H1 (cell line): ENCODE measurements at places on chromosomes 7 and 10.
A peak's percentile ranks its signal among the peaks of the same experiment; 100 is the strongest.

GRCh38 chr10:77911535-77912123 lies 14.9 kb downstream of the DLG5 start:
- H3K4me1 ChIP-seq = peaks cover 4% of the 10 kb centered on the region
- no peak overlapping the region for H3K27ac ChIP-seq
- H3K36me3 ChIP-seq = no peaks in the 10 kb centered on the region
- H3K27me3 ChIP-seq = no peaks in the 10 kb centered on the region

GRCh38 chr10:1100691-1101368 lies 44.6 kb downstream of the WDR37 start:
- no peaks in the 10 kb centered on the region for H3K27me3 ChIP-seq
- H3K36me3 ChIP-seq = peaks cover 12% of the 10 kb centered on the region
- H3K27ac ChIP-seq = no peak overlapping the region
- peak; percentile 70 for DNase-seq
- no peaks in the 10 kb centered on the region for H3K4me1 ChIP-seq

DNA sequence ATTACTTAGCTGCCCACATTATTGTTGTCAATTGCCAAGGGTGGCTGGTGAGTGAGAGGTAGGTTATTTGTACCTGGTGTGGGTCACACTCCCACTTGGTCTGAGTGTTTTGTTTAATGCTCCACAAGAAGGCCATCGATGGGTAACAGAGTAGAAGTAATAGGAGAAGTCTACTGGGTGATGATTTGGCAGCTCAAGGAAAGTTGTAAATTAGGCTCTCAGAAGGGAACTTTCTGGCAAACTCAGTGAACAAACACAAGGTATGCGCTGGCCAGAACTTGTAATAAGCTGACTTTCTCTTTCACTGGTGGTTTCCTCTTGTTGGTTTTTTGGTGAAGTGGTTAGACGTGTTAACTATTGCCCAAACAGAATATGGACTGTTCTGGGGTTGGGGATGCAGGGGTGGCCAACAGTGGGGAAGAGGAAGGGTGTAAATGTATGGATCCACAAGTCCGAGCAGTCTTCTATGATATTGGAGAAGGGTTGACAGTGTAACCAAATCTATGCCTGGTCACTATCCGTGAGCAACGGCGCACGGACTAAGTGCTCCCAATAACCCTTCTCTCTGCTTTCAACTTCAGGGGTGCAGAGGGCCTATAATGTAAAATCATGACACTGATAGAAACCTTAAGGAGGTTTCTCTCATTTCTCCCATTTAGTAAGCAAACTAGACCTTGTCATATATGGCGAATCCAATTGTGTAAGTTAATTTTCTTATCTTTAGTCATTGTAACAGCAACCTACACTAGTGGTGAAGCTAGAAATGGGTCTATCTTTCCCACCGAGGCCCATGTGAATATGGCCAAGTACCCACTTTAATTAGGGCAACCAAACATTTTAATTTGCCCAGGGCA lies 212.8 kb downstream of the PTEN start:
- no peak for DNase-seq
- H3K4me3 ChIP-seq = no peak overlapping the region
- H3K27ac ChIP-seq = no peak overlapping the region
- no peaks in the 10 kb centered on the region for H3K4me1 ChIP-seq
- no peaks in the 10 kb centered on the region for H3K27me3 ChIP-seq
- H3K36me3 ChIP-seq = no peaks in the 10 kb centered on the region

DNA sequence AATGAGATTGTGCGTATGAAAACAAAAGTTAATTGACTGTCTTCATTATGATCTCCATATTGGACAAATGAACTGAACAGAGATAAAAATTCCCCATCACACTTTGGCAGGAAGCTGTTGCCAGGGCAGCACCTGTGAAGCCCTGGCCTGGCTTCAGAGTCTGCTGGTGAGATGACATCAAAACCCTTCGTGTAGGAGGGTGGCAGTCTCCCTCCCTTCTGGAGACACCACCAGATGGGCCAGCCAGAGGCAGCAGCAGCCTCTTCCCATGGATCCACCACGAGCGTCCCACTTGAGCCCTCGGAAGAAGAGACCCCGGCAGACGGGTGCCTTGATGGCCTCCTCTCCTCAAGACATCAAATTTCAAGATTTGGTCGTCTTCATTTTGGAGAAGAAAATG lies at the start of gene DNTT:
Gene DNTT (plus strand): TSS at position 205 of the 400 bp plus-strand sequence. CDS start 64 bp downstream, at position 269.
- no peaks in the 10 kb centered on the region for H3K36me3 ChIP-seq
- H3K27ac ChIP-seq = no peak within 1 kb of the TSS
- H3K4me3 ChIP-seq = no peak within 1 kb of the TSS
- H3K27me3 ChIP-seq = no peaks in the 10 kb centered on the region
- H3K4me1 ChIP-seq = peaks cover 12% of the 10 kb centered on the region
- no peak for DNase-seq

DNA sequence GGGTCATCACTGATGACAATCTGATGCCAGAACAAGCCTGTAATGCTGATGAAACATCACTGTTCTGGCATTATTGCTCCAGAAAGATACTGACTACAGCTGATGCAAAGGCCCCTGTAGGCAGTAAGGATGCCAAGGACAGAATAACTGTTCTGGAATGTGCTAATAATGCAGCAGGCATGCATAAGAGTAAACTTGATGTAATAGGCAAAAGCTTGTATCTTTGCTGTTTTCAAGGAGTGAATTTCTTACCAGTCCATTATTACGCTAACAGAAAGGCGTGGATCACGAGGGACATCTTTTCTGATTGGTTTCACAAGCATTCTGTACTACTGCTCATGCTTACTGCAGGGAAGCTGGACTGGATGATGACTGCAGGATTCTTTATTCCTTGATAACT lies 18.7 kb downstream of the LCOR start:
- no peak for DNase-seq
- H3K4me3 ChIP-seq = no peak overlapping the region
- H3K4me1 ChIP-seq = peaks cover 5% of the 10 kb centered on the region
- no peaks in the 10 kb centered on the region for H3K36me3 ChIP-seq
- H3K27me3 ChIP-seq = no peaks in the 10 kb centered on the region

DNA sequence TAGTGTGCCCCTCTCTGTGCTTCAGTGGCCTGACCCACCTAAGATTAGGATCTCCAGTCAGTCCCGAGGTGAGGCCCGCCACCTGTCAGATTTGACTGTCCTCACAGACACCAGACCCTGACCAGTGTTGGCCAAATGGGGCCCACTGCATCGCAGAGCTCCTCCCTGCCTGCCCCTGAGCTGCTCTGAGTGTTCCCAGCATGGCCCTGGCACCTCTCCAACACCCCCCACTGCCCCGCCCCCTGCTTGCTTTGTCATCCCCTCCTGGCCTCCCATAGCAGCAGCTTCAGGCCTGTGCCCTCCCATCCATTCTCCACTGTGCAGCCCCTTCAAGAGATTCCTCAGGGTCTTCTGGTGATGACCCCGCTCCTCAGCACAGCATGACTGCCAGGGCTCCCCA lies 67.6 kb downstream of the C10orf120 start:
- no peak overlapping the region for H3K4me3 ChIP-seq
- H3K27ac ChIP-seq = no peak overlapping the region
- no peaks in the 10 kb centered on the region for H3K36me3 ChIP-seq
- H3K27me3 ChIP-seq = no peaks in the 10 kb centered on the region; the same call in 1 of the 2 replicates
- no peaks in the 10 kb centered on the region for H3K4me1 ChIP-seq

- no peaks in the 10 kb centered on the region for H3K27me3 ChIP-seq
- H3K4me3 ChIP-seq = no peak overlapping the region
- H3K27ac ChIP-seq = no peak overlapping the region
These were observed 53.4 kb downstream of the PPP1R3C start for GRCh38 chr10:91579329-91579985.

- H3K36me3 ChIP-seq = no peaks in the 10 kb centered on the region
- H3K4me3 ChIP-seq = no peak overlapping the region
- H3K27ac ChIP-seq = no peak overlapping the region
- H3K4me1 ChIP-seq = no peaks in the 10 kb centered on the region
- no peak for DNase-seq
These were observed 240.1 kb upstream of the PITRM1 start for GRCh38 chr10:3412646-3413045.

GRCh38 chr10:72850861-72851260 lies 42.7 kb upstream of the OIT3 start:
- no peaks in the 10 kb centered on the region for H3K36me3 ChIP-seq
- no peak for DNase-seq
- H3K4me3 ChIP-seq = no peak overlapping the region
- H3K27me3 ChIP-seq = no peaks in the 10 kb centered on the region
- H3K27ac ChIP-seq = no peak overlapping the region

- no peak overlapping the region for H3K27ac ChIP-seq
These were observed 767.2 kb downstream of the NXPH1 start for GRCh38 chr7:9200626-9201025.

- H3K36me3 ChIP-seq = no peaks in the 10 kb centered on the region
- no peak for DNase-seq
- H3K27me3 ChIP-seq = no peaks in the 10 kb centered on the region
- H3K4me3 ChIP-seq = no peak overlapping the region
These were observed 1.8 kb downstream of the TDRD1 start for GRCh38 chr10:114180937-114181336.

DNA sequence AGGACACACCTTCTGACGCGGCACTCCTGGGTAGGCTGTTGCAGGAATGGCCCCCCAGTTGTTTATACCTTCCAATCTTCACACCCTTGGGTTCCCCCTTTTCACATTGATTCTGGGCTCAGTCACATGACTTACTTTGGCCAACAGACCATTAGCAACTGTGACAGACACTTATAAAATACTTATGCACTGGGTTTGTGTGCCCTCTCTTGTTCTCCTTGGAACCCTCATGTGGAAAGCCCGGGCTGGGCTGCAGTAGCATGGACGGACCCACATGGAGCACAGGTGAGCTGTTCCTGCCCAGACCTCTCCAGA lies 69.0 kb downstream of the ATXN7L1 start:
- H3K27ac ChIP-seq = no peak overlapping the region
- no peaks in the 10 kb centered on the region for H3K27me3 ChIP-seq
- H3K4me3 ChIP-seq = no peak overlapping the region
- H3K36me3 ChIP-seq = no peaks in the 10 kb centered on the region
